Activated CD8-positive, alpha-beta memory T cell treated with anti-CD3 and anti-CD28 coated beads for 1 hour (primary cell): ENCODE measurements at places on chromosomes 4 and X.

- no peak for DNase-seq
Measured at GRCh38 chr4:13203101-13203500, 281.0 kb downstream of the RAB28 start.

- no peak for DNase-seq
Measured at GRCh38 chrX:47936224-47936939, 67.4 kb downstream of the ZNF182 start.

DNA sequence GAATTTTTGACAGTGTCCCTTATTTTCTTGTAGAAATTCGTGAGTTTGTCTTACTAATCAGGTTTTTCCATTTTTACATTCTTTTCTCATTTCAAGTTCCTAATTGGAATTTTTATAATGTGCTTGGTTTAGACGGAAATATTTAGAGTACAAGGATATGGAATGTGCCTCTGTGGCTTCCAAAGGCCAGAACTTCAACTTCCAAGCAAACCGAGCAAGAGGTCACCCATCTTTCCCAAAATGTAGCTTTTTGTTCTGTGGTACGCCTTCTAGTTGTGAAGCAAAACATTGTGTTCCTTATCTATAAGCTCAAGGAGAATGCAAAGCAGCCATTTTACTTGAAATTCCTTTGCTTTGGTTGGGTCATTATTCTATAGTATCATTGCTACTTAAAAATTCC, 212.8 kb upstream of the PACRGL start:
- DNase-seq: no peak

- DNase-seq: no peak
Measured at GRCh38 chr4:89899854-89900253, 5.2 kb downstream of the MMRN1 start.

DNA sequence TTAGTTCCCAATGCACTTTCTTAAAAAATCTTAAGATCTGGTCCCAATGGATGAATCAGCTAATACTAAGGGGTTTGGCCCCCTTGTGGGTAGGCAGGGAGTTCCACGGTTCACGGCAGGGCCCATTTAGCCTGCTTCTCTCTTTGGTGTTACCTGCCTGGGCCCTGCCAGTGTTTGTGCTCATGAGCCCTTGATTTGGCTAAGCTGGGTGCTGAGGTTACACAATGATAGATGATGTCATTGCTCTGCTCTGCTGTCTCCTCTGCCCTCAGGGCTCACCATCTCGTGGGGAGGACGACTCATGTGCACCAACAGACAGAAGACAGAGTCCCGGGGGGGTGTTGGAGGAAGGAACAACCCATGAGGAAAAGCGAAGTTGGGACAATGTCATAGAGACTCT, 24.4 kb downstream of the RTL5 start:
- no peak for DNase-seq

- DNase-seq: no peak
Measured at GRCh38 chr4:114864060-114864459, 249.4 kb downstream of the NDST4 start.

- no peak for DNase-seq
Measured at GRCh38 chrX:140713174-140713539, 3.6 kb downstream of the LINC00632 start.
